ENCODE measurements at places on chromosomes 1 and 21.

DNA sequence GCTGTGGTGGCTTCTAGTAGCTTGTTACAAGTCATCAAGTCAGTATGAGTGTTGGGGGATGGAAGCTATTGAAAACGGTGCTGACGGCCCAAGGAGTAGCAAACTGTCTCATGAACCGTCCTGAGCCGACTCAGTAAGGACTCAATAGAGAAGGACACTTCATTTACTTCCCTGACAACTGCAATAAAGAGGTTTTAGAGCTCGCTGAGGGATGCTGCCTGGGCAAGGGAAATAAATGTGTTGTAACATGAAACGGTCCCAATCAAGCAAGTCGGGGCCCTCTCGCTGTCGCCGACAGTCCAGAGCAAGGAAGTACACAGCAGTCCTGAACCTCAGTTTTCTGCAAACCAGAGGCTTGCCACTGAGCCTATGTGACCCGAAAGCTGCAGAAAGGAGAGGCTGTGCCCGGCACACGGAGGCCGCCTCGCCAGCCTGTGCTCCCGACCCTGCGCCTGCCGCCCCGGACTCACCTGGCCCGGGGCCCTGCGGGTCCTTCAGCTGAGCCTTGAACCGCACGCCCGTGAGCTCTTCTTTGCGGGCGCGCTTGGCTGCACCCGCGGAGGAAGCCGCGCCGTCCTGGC is 423 bp downstream of the URB1 start:
- no peak for DNase-seq

DNA sequence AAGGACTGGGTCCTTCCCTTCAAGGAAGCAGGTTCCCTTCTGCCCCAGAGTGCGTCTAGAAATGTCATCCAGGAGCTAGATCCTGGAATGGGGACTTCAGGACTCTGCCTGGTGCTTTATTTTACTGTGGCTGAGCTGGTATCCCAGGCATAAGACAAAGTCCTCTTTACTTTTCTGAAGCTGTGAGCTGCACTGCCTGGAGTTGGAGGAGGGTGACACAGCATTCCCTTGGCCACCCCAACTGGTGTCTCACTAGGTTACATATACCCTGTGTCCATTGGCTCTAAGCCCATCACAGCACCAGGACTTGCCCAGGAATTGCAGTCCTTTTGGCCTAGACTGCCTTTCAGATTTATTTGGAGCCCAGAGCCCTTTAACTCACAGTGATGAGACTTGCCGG is 41.8 kb upstream of the CD55 start:
- no peak for DNase-seq

DNA sequence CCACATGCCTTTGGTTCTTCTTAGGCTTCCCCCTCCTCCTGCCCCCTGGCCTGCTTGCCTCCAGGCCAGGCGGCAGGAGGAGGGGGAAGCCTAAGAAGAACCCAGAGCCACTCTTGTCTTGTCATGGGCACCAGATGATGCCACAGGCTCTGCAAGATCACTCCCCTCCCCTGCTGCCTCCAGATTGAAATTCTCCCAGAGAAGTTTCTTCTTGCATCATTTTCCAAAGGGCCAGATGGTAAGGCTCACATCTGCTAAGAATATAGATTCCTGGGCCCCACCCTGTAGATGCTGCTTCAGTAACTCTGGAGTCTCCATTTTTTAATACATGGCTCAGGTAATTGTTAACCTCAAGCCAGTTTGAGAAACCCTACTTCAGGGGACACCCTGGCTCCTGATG is 60.8 kb downstream of the FAM163A start:
- no peak for DNase-seq

- DNase-seq: no peak
Measured at GRCh38 chr1:229019663-229020271, 251.1 kb upstream of the RAB4A start.

GRCh38 chr21:29300807-29301138 is 2.1 kb downstream of the BACH1 start:
- no peak for DNase-seq
